WERI-Rb-1 (cell line): ENCODE measurements at places on chromosomes 4 and X.

DNA sequence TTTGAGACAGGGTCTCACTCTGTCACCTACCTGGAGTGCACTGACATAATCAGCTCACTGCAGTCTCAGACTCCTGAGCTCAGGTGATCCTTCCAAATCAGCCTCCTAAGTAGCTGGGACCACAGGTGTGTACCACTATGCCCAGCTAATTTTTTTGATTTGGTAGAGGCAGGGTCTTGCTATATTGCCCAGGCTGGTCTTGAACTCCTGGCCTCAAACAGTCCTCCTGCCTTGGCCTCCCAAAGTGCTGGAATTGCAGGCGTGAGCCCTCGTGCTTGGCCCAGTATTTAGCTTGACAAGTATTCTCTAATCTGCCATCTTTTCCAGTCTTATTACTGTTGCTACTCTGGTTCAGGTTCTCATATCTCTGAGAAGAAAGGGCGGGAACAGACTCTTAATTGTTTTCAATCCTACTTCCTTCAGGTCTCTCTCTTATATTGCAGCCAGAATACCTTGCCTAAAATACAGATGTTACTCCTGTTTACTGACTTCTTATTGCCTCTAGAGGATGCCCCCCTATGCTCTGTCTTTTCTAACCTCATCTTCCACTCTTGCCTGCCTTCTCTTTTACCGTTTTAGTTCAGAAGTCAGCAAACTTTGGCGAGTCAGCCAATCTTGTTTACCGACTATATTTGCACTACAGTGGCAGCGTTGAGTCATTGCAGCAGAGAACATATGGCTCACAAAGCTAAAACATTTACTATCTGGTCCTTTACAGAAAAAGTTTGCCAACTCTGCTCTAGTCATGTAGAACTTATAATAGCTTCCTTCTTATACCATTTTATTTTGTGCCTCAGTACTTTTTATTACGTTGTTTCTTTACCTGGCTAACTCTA lies 19.0 kb downstream of the MRPL1 start:
- DNase-seq: no peak

GRCh38 chr4:53183754-53184153 lies 182.1 kb downstream of the SCFD2 start:
- no peak for DNase-seq

DNA sequence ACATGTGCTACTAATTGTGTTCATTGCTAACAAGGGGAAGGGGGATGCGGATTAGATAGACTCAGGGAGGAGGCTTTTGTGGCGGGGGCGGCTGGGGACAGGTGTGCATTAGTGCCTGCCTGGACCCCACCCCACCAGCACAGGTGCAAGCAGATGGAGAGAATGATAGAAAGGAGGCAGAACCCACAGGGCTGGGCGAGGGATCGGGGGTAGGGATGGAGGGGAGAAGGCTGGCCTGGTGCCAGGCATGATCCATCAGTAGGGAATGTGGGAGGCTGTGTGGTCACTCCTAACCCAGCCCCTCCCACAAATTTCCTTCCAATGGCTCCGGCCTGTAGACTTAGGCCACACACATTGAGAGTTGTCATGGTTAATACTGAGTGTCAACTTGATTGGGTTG lies 30.5 kb upstream of the CRMP1 start:
- DNase-seq: no peak

DNA sequence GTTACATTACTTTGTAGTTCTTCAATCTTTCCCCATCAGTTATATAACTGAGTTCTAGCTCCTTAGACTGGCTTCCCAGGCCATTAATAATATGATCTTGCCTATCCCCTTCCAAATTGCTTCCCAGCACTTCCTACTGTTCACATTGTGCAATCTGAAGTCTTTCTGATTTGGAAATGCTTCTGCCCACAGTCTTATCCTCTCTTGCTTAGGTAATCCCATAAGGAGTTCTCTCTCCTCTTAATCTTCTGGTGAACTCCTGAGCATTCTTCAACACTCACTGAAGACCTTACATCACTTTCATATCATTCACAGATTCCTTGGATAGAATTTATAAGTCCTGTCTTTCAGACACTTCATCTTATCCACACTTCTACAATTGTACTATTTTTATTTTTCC lies 132.7 kb upstream of the TTC29 start:
- DNase-seq: no peak

DNA sequence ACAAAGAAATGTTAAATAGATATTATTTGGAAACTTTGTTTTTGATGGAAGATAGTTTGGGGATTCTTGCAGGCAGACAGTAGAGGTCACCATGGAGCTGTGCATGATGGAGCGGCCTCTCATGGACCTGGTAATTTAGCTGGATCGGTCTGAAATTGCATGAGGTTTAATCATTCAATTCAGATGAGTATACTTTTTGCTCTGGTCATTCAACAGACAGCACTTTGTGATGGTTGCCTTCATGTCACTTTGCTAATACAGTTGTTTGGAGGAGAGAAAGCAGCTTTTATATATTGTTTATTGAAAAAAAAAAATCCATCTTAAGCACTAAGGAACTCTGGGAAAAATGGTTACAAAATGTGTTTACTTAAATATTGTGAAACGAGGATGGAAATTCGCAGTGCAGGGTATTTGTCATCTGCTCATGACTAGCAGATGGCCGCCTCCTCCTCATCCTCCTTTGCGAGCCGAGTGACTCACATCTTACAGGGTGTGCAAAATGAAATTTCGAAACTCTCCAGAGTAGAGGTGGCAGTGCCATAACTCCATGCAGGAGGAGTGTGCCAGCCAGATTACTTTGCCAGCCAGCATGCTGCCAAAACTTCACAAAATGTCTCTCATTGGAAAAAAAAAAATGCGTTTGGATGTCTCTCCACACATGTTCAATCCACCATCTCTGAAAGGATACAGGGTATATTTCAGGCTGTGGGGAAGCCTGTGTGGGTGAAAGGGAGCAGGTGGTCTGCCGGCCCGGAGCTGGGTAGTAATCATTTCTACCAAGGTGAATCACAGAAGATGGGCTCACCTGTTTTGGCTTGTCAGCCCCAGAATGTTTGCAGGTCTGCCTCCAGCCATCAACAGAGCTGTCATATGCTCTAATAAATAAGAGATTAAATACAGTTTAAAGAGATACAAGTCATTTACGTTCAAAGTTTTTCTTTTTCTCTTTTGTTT lies 314.9 kb upstream of the DIPK2B start:
- DNase-seq: peak; percentile 23

DNA sequence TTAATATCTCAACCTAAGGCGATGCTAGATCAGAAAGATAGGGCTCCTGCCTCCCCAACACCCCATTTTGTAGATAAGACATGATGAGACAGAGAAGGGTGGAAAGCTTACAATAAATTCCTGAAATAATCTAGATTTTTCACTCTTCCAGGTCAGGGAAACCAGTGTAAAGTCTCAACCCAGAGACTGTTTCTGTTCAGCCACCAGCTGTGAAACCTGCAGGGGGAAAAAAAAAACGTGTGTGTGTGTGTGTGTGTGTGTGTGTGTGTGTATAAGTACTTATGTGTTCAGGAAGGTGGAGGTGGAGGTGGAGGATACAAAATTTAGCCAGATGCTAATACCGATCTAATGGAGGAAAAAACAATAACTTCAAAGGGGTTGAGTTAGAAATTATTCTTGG lies 773 bp upstream of the ITM2A start:
- DNase-seq: no peak
